ENCODE measurements at places on chromosomes 1 and 21.
A peak's percentile ranks its signal among the peaks of the same experiment; 100 is the strongest.

- DNase-seq: peak; percentile 76
Measured at GRCh38 chr1:180168786-180169639, 14.3 kb downstream of the QSOX1 start.

- DNase-seq: no peak
Measured at GRCh38 chr21:31663584-31664249, 4.2 kb downstream of the SOD1 start.

DNA sequence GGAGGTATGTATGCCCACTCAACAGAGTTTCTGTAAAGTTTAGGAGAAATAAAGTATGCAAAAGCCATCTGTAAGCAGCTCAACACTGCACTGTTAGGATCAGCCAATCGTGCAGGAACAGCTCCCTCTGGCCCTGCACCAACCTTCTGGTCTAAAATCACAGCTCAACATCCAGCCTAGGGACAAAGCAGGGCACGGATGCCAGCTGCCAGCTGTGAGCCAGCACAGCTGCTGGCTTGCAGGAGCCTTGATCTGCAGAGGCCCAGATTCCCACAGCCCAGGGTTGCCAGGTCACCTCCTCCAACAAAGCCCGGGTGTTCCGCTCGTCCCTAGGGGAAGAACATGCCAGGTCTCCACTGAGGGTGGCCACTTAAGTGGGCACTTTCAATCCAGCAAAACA is 8.6 kb downstream of the ACOT7 start:
- DNase-seq: no peak

DNA sequence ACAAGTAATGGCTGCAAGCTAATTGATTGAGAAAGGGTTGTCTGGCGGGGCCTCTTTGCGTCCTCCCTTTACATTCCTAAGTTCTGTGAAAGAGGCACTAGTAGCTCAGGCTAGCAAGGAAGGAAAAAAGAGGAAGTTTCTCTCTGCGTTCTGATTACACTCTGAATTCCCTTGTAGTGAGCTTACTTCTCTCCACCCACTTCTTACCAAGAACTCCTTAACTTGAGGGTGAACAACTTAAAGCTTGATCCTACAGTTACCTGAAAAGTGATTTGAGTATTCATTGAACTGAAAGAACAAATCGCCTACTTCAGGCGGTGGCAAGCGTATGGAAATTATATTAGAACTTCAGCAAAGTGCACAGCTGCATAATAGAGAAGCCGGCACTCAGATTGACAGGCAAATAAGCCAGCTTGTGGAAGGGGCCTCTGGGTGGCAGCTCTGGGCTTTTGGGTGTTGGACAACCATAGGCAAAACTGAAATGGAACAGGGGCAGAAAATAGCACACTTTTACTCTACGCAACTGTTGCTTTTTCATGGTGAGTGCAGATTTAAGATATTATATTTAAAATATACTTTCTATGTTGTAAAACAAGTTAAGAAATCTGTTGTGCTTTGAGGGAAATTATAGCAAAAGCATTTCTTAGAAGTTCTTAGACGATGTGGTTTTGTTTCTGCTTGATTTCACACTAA is 464.5 kb downstream of the USP25 start:
- DNase-seq: no peak

DNA sequence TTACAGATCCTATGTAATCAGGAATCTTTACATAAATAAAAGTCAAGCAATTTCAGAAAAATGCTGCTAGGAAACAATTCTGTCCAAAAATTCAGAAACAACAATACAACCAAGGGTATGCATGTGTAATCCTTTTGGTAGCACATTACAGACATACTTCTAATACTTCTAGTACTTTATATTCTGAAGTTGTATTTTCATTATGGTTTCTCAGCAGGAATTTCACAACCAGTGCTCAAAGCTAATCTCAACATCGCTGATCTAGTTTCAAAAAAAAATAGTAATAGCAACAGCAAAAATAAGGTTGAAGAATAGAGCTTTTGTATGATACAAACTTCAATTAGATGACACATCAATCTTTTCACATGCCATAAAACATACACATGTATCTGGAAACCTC is 545.2 kb downstream of the LTN1 start:
- DNase-seq: no peak

DNA sequence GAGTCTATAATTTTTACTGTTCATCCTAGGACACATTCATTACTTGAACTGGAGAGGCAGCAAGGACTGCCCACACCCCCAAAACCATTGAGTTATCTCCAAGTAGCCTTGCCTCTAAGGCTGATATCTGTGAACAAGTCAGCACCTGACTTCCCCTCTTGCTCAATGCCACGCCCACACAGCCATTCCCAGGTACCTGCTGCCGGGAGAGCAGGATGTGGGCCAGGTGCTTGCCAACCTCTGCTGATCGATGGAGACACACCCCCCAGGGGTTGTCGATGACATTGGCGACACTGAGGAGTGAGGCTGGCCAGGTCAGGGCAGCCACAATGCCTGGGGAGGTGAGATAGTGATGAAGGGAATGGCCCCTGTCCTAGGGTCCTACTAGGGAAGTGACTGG is 60.1 kb downstream of the TMCO4 start:
- no peak for DNase-seq

DNA sequence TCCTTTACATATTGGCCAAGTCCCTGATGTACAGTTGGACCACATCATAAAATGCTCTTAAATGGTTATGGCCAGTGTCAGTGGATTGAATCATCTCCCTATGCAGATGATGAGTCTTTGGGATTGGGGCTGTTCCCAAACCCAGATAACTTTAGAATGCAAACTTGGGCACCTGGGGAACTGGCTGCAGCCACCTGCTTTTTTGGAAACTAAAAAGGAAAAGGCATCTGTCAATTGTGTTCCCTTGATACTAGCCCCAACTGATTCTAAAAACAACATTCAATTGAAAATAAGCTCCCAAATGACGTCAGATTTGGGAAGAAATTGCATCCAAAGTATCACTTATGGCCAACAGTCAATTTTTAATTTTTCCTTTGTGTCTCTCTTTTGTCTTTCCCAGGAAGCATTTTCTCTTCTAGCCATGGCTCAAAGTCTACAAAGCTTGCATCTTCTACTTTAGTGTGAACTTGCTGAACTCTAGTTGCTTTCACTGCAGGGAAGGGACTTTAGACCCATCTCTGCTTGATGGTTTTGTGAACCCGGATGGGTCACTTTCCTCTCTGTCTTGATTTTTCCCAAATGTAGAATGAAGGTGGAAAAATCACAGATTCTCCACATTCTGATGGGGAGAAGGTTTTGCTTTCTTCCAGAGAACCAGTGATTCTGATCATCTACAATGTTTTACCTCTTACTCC is 402.3 kb upstream of the USP24 start:
- no peak for DNase-seq

GRCh38 chr1:29500041-29500440 is 263.7 kb downstream of the PTPRU start:
- no peak for DNase-seq

- DNase-seq: peak; percentile 0
Measured at GRCh38 chr1:43445606-43446387, 7.9 kb downstream of the HYI start.
